ENCODE measurements at places on chromosomes 7 and 10.

- no peak for DNase-seq
Observed at GRCh38 chr7:3349126-3349525, 48.1 kb downstream of the SDK1 start.

DNA sequence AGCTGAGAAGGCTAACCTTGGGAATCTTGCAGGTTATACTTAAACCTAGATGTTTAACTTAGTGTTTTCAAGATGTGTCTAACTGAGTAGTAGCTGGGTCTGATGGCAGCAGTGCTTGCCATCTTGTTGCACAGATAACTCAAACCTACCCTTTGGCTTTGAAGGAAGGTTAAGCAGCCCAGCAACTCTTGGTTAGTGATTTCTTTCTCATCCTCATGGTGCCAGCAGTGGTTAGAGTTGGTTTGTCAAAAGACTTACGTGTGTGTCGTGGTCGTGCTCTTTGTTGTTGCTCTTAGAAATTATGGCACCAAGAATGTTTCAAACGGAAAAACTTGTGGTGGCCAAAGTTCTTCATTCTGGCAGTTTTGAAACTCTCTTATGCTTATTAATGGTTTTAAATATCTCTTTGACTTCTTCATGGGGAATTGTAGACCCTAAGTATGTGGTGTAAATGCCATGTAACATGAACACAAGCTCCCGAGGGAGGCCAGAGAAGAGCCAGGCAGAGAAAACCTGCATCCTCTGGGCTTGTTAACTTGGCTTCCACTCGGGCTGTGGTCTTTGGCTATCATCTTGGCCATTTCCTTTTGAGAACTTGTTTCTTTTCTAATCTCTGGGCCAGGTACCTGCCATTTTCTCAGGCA, 61.0 kb downstream of the KLHDC10 start:
- DNase-seq, result no peak

DNA sequence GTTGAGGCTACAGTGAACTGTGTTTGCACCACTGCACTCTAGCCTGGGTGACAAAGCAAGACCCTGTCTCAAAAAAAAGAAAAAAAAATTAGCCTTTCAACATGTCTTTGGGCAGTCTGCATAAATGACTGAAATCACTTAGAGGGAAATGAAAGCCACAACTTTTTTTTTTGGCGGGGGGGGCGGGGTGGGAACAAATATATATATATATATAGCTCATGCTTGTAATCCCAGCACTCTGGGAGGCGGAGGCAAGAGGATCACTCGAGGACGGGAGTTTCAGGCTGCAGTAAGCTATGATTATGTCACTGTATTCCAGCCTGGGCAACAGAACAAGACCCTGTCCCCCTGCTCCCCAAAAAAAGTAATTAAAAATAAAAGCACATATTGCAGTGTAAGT, 23.4 kb upstream of the MICU1 start:
- DNase-seq, result no peak

DNA sequence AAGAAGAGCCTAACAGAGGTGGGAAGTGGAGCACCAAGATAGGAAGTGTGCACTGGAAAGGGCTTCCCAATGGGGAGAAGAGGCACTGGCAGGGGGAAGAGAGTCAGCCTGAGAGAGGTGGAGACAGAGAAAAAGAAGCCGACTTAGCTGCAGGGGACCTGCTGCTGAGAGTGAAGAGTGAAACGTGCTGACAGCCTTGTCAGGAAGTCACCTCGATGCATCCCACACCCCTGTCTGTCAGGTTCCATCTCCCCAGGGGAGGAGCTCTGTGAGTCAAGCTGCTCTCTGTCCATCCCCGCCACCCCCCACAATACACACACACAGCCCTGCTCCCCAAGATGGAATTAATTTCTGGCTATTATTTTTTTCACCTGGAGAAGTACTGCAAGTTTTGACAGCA, 14.0 kb downstream of the KAZALD1 start:
- no peak for DNase-seq

DNA sequence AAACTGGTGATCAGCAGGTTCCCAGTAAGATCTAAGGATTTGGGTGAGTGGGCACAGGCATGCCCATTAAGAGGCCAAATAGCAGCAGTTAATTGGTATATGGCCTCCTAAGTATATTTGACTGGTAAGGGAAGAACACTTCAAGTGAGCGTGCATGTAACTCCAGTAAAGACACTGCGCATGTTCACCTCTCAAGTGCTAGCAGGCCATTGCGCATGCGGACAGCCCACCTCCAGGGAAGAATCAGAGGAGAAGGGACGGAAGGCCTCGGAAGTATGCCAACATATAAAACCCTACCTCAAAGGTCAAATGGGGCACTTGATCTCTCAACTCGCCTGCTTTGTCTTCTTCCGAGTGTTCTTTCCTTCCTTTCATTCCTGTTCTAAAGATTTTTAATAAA, 118.0 kb downstream of the ARL5B start:
- DNase-seq, result no peak

DNA sequence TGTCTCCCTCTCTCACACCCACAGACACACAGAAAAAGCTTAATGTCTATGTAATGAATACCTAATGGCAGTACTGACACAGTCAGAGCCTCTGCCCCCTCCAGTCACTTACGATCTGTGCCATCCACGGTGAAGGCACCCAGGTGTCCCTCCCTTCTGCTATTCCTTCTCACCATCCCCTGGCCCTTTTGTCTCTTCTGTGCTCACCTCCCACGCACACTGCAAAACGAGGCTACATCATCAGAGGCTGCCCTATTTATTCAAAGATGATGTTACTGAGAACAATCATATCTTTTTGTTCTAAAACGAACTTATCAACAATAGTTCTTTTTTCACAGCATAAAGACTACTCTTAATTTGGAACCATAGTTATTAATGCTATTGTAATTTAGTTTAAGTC, 246.9 kb upstream of the MKLN1 start:
- DNase-seq, result no peak

DNA sequence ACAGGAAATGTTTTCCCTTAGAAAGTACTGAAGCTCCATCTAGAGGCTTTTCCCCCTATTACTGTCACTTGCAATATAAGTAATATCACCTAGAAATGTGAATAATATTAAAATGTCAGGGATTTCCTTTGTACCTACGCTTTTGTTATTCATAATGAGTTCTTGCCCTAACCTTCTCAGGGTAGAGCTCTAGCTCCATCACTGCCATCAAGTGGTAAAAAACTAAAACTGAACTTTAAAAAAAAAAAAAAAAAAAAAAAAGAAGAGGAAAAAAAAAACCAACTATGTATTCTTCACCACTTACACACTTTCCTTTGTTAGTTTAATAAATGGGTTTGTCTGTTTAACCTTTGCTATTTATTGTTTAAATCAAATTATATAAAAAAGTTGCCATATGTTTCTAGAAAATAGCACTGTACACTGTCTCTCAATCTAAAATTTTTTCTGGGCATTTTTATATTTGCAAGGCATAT, 49.9 kb downstream of the DNAJC1 start:
- DNase-seq, result peak; percentile 58

Data from AG10803 (cell line).